ACHN (cell line): ENCODE measurements at places on chromosomes 4 and X.

DNA sequence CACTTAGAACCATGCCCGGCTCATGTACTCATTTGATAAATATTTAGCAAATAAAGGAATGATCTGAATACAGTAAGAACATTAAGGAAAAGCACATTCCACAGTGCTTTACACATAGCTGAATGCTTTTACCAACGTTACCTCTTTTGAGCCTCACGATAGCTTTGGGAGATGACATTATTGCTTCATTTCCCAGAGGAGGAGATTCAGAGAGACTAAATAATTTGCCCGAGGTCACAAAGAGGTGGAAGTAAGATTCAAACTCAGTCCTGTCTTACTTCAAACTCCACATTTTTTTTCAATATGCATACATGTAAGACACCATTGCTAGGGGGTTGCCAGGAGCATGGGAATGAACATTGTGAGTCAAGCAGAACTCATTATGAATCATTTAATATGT lies 538.5 kb downstream of the BCOR start:
- DNase-seq: no peak

GRCh38 chr4:148007792-148008191 lies 275.9 kb downstream of the ARHGAP10 start:
- DNase-seq: peak; percentile 18

- no peak for DNase-seq
Measured at GRCh38 chr4:19478791-19479190, 772.9 kb upstream of the SLIT2 start.

- no peak for DNase-seq
Measured at GRCh38 chr4:68299492-68300457, 50.1 kb downstream of the YTHDC1 start.

GRCh38 chr4:81436096-81436495 lies 35.6 kb downstream of the RASGEF1B start:
- no peak for DNase-seq

- peak; percentile 90 for DNase-seq
Measured at GRCh38 chr4:76459291-76459723, 24.3 kb downstream of the SHROOM3 start.

DNA sequence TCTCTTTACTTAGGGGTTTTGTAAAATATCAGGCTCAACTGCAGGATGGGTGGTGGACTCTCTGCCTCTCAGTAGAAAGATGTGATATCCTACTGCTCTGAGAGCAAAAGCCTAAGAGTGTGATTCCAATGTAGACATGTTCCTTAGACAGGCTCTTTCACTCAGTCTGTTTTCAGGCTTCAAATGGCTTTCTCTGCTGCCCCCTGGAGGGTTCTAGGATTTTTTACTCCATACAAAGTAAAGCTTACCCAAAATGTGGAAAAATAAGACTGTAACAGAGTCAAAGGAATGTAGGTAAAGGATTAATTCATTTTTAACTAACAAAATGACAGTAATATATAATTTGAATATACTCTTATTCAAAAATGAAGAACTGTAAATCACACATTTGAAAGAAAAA lies 32.1 kb downstream of the ZGRF1 start:
- peak; percentile 69 for DNase-seq

DNA sequence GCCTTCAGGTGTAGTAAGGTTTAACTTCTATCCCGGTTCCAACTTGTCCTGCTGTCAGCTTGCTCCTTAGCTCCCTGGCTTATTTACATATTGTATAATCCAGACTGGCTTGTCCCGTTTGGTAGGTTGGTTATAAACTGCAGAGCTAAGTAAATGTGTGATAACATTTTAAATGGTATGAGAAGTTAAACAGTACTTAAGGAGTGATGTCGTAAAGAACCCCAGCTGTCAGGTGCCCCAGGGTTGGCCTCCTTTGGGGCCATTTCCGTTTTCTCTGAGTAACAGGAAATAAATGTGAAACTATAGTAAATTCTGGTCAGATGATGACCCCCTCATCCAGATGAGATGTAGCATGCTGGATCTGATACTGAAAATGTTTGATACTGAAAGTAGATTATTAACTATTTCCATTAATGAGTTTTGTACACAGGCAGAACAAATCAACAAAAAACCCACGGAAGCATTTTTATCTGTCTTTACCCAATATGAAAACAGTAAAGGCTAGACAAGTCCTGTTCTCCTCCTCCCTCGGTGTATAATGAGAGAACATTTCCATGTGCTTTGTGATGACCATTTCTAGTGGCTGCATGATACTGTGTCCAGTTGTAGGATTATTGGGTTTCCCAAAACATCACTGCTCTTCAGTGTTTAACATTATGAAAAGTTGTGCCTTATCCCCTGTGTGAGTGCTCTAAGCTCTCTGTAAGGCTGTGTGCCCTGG lies 22.4 kb downstream of the GAB1 start:
- peak; percentile 89 for DNase-seq

DNA sequence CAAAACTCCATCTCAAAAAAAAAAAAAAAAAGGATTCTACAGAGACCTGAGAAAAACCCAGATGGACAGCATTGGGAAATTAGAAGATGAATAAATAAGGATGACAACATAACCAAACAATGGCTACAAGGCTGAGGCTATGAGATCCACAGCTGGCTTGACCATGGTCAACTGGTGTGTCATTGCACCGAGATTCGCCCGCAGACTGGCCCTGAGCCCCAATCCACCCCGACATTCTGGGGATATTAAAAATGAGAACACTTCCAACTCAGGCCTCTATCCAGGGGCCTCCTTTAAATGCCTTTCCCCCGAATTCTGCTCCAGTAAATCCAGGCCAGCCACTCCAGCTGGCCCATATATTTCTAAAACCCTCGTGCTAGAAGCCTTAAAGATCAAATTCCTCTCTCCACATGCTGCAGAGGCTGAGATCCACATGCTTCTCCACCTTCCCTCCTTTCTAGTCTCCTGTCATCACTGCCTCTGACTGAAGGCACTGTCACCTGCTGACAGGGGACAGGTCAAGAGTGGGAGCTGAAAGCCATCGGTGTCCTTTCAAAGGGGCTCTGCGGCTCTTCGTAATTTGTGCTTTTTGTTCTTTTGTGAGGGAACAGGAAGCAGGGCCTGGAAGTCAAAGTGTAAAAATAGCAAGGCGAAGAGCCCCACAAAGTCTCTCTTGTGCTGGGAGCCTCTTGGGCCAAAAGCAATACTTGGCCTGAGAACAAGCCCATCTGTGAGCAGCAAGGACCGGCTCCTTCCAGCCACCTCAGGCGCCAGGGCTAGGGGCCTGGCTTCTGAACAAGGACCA lies 203.7 kb downstream of the NSUN7 start:
- DNase-seq: no peak

- DNase-seq: no peak
Measured at GRCh38 chr4:100849319-100849718, 331.5 kb upstream of the EMCN start.

GRCh38 chr4:122906859-122907305 lies 15.5 kb downstream of the NUDT6 start:
- no peak for DNase-seq

DNA sequence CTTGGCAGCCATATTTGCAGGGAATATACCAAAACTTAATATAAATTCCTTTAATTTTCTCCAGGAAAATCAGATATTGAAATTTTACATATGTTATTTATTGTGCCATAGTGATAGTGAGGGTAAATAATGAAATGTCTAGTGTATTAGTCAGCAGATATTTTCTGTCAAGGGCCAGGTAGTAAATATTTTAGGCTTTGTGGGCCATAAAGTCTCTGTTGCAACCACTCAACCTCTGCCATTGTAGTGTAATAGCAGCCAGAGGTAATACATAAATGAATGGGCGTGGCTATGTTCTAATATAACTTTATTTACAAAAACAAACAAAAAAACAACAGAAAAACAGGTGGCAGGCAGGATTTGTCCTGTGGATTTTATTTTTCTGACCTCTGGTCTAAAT lies 33.5 kb downstream of the MSL3 start:
- DNase-seq: no peak

- no peak for DNase-seq
Measured at GRCh38 chr4:24564488-24564887, 19.9 kb downstream of the DHX15 start.

GRCh38 chrX:46929439-46930261 lies 17.4 kb downstream of the JADE3 start:
- peak; percentile 12 for DNase-seq

DNA sequence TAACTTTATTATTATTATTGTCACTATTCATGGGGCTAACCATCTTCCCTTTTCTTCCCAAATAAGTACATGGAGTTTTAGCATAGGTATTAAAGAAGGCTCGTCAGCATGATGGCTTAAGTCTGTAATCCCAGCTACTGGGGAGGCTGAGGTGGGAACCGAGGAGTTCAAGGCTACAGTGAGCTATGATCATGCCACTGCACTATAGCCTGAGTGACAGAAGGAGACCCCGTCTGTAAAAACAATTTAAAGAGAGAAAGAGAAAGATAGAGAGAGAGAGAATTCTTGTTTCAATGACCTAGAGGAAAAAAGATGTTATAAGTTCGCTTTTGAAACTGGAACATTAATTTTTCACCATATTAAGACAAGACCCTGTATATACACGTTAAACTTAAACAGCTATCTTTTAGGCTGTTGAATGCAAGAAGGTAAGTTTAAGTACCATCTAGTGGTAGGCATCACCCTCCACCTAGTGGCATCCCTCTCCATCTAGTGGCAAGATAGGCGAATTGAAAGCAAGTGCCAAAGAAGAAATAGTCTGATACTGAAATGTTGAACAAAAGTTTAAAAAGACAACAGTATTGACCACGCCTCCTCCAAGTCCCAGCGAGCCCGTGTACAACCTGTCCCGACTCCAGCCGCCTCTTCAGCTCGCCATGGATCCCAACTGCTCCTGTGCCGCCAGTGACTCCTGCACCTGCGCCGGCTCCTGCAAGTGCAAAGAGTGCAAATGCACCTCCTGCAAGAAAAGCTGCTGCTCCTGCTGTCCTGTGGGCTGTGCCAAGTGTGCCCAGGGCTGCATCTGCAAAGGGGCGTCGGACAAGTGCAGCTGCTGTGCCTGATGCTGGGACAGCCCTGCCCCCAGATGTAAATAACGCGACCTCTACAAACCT lies 26.0 kb upstream of the YTHDC1 start:
- peak; percentile 83 for DNase-seq

DNA sequence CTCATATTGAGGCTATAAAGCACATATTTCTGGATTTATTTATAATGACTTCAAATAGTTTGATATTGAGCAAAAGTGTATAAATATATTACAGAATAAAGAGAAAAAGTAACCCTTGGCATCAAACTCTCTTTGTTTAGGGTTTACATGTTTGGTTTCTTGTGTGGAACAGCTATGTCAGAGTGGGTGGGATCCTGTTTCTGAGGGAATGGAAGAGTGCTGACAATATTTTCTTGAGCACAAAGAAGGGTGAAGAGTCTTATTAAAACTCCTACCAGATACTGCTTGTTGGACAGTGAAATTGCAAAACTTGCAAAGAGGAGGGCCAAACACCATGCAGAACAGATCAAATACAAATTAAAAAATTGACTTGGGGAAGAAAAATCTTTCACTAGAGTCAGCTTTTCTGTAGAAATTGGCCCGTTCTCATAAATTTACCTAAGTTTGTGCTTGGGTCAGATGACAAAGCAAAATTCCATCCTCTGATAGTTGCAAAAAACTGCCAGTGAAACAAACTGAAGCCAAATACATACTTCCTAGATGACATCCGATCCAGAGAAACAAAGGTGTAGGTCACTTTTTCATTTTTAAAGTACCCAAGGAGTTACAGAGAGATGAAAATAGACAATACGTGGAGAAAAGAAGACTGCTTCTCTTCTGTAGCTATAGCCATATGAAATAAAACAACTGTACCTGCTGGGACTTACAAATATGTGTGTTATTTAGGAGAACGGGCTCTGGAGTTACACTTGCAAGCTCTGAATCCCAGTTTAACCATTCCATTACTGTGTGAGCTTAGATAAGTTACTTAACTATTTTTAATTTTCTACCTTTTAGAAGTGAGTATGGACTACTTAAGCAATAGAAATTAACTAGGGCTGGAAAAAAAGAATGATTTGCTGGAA lies 133.3 kb downstream of the MAML3 start:
- DNase-seq: no peak

DNA sequence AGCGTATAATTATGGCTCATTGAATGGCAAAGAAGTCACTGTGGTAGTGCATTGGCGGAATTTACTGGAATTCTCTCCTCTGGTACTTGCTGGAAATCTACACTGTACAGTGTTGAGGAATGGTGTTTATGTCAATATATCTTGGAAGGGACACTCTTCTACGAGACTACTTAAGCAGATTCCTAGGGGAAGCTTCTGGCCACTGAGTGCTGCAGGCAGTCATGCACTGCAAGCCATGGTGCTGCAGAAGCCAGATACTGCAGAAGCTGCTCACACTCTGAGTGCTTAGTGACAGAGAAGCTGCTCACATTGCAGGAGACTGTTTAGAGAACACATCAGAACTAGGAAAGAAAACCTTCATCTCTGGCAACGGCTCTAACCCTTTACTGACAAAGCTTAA lies 725.0 kb downstream of the CCSER1 start:
- DNase-seq: no peak

DNA sequence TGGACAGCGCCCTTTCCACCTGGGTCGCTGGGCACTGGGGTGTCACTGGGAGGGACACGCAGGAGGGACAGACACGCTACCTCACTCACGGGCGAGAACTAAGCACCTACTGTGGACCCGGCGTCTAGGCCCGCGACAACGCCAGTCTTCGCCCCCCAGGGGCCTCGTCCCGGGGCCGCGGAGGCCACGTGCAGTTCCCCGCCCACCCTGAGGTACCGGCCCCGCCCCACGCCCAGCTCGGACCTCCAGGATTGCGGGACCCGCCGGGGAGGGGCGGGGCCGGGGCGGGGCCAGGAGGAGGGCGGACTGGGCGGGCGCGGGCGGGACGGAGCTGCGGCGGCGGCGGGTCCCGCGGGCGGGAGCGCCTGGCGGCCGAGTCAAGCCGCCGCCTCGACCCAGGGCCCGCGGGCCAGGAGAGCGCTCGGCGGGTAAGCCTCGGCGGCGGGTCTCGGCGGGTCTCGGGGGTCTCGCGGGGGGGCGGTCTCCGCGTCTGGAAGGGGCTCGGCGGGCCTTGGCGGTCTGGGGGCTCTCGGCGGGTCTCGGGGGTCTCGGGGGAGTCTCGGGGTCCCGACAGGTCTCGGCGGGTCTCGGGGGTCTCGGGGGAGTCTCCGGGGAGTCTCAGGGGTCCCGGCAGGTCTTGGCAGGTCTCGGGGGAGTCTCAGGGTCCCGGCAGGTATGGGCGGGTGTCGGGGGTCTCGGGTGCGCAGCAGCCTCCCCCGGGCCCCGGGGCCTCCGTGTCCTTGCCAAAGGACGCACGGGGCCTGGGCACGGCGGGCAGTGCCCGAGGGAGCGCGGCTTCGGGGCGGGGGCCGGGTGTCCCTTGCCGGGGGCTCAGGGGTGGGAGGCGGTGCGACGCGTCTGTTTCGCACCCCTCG lies at the start of gene SH3BP2:
Gene SH3BP2 (plus strand): TSS at position 375 of the 875 bp plus-strand sequence. CDS start 27,533 bp downstream, outside the sequence.
- DNase-seq: peak; percentile 66

DNA sequence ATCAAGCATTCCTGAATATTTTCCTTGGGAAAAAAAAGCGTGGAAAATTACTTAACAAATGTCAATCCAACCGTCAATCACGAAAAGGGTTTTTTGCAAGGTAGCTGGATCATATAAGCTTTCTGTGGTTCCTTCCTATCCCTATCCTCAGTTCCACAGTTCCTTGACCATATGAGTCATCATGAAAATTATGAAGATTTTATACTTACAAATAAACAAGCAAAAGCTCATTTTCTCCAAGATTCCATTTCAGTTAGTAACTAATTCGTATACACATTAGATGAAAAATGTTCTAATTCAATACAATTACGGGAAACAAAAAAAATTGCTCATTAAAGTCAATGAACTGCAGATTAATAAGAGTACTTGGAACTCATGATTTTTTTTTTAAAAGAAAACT lies 228.8 kb downstream of the NSUN7 start:
- no peak for DNase-seq

GRCh38 chrX:24150898-24151297 lies 1.4 kb downstream of the ZFX start:
- no peak for DNase-seq
